Activated T-cell treated with anti-CD3 and anti-CD28 coated beads, Interleukin-2, amount 50 U/mL, for 72 hours (primary cell): ENCODE measurements at places on chromosomes 7 and 10. TPM values are rescaled to one million over a fixed set of nuclear protein-coding genes. Genes with fewer than 3 reads are reported as not detected.
A peak's percentile ranks its signal among the peaks of the same experiment; 100 is the strongest.

- DNase-seq, result no peak
These were observed 10.8 kb downstream of the SEPHS1 start for GRCh38 chr10:13337128-13337826.

GRCh38 chr7:1426474-1426873 is 32.8 kb downstream of the MICALL2 start:
- DNase-seq, result no peak

OPALIN gene
- not detected for total RNA-seq

GRCh38 chr7:27501001-27501400 is 161.7 kb downstream of the HIBADH start:
- no peak for DNase-seq

- no peak for DNase-seq
These were observed 6.2 kb upstream of the TSPAN15 start for GRCh38 chr10:69445041-69445440.

DNA sequence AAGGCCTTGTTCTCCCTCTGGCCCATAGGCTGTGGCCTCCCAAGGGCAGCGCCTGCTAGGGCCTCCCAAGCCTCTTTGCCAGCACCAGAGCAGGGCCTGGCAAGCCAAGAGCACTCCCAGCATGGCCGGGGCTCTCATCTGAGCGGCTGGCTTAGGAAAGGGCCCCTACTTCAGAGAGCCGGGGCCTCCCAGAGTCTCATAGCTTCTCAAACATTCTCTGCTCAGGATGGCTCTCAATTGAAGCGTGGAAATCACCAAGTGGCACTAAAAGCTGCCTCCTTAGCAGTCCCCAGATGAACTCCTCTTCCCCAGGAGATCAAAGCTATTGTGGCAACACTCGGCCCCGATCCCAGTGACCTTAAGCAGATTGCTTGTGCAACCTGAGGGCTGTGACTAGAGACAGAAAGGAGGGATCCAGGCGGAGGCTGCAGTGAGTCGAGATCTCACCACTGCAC is 69.4 kb downstream of the FAM53B start:
- DNase-seq, result no peak

- no peak for DNase-seq
These were observed 103.1 kb downstream of the PAXIP1 start for GRCh38 chr7:154899862-154900261.

SHTN1 gene
- total RNA-seq, result 0.31 TPM

- peak; percentile 1 for DNase-seq
These were observed at the start of gene PRKG1 for GRCh38 chr10:51074238-51075028. PRKG1 (plus strand) TSS chr10:51074487.

MLLT10 gene
- total RNA-seq, result 46.0 TPM

EVX1 gene
- total RNA-seq, result not detected

DNA sequence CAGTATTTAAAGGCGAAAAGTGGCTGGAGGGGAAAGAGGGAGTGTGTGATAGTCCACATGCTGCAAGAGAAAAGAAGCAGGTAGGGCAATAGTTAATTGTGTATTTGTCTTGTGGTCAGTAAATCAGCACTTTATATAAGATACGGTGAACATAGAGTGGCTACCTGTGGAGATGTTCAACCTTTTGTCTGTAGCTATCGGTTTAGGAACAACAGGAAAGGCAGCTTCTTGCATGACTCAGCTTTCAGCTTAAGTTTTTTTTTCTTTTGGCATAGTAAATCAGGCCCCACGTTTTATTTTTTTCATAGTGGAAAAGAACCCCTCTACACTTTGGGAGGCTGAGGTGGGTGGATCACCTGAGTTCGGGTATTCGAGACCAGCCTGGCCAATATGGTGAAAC is 14.2 kb upstream of the MTPN start:
- no peak for DNase-seq

INTS1 gene
- 57.0 TPM for total RNA-seq

DNA sequence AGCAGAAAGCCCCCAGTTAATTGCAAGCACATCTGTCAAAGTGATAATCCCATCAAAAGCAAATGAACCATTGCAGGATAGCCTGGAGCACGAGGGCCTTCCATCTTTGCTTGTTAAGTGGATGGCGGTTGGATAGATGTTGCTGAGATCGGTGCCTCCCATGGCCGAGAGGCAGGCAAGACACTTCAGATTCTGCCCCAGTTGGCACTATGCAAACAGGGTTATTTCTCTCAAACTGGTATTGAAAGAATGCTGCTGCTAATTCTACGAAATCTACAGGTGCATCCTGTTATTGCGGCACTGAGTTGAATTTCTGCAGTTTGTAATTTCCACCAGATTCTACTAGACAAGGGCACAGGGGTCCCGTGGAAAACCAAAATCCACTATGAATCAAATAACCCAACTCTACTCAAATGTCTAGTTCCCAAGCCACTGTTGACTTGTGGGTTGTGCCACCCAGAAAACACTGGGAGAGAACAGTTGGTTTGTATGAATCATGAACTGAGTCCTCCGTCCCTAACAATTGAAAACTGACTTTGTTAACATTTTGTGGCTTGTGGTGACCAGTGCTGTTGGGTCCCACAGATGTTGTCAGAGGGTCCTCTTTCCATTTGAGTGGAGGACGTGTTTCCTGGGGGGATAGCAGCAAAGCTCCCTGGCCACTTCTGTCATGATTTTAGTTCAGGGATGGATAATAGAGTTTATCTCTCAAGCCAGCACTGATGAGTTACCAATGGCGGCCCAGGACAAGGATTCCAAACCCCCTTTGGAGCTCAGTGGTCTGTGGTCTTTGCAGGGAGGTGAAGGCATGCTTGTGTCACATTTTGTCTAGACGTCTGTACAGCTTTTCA is 7.1 kb upstream of the IL2RA start:
- DNase-seq, result peak; percentile 50

DNA sequence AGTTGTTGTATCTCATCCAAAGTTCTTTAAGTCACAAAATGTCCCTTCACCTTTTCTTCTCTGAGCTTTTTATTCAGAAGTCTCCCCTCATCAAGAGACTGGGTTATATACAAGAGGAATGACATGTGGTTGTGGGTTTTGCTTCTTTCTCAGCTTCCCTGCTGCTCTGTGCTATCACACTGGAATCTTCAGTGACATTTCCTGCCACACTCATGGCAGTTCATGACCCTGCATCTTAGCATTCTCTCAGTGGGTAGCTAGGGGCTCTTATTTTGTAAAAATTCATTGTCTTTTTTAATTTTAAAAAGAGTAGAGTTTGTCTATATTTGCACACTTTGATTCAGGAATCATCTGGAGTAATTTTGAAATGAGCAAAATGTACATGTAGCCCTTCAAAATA is 236.9 kb upstream of the TMEM229A start:
- DNase-seq, result no peak

DNA sequence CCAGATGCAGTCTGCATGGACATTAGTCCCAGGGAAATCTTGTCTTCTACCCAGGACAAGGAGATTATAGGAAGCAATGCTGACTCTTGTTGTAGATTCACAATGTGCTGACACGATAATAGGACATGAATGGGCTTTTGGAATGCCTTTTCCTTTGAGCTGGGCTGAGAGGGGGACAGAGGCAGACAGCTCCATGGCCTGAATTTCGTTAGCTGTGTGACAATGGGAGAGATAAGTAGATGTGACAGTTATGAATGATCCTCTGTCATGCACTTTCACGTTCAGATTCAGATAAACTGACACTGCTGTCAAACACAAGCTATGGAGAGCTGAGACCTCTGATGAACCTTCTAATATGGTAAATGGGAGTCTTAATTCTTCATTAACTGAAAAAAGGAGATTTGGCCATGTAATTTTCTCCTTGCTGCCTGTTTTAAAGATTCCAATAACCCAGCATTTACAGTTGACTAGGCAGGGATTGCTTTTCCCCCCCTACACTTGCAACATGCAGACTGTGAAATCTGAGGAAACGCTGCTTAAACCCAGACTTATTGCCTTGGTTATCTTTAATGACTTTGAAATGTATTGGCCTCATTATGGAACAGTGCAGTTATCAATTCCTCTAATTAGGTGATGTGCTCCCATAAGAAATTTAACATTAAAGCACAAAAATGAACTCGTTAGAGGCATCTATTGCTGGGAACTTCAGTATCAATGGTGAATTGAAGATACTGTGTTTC is 669.3 kb downstream of the AUTS2 start:
- DNase-seq, result no peak

ANXA8L1 gene
- total RNA-seq, result 0.51 TPM

DNA sequence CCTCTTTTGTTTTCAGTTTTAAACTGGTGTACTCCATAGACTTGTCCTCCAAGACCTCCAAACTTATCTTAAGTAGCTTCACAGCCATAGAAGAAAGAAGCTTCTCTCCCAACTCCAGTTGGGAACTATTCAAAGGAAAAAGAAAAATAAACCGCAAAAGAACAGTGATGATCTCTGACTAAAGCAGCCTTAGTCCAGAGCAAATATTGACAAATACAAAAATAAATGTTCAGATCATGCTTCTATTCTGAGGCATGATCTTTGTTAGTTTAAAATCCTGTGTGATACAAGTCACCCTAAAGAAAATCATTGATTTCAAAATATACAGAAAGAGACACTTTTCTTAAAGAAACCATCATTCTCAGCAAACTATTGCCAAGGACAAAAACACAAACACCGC is 373.0 kb upstream of the SMIM30 start:
- DNase-seq, result no peak

SPDYE1 gene
- not detected for total RNA-seq

LBX1 gene
- total RNA-seq, result not detected

GRCh38 chr7:33040803-33041516 is 21.6 kb downstream of the NT5C3A start:
- DNase-seq, result peak; percentile 65

- DNase-seq, result no peak
These were observed 309.2 kb downstream of the GFRA1 start for GRCh38 chr10:115963848-115964247.

DNA sequence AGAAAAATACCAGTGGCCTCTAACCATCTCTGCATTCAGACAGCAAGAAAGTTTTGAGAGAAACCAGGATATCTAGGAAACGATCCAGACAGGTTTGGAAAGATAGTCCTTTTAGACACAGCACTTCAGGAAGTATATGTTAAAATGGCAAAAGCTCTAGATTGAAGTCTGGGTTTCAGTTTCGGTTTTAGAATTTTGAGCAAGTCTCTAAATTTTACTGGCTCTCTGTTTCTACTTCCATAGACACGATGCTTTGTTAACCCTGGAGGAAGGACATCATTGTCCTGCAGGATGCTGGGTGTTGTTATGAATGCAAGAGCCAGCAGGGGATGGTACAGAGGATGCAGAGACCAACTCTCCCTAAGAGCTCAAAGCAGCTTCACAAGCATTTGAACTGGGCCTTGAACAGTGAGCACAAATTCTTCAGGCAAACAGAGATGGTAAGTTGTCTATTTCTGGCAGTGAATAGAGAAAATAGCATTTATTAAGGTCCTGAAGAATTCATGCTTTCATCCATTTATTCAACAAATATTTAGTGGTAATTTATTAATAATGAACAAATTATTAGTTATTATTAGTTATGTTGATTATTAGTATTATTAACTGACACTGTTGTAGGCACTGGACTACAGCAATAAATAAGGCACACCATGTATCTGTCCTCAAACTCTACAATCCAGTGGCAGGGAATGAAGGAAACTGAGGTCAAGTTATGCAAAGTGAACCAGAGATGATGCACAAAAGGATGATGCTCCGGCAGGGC is 152.7 kb upstream of the NRP1 start:
- DNase-seq, result no peak

GRCh38 chr7:36367561-36368077 is 22.0 kb upstream of the ANLN start:
- no peak for DNase-seq

- DNase-seq, result no peak
These were observed 105.7 kb downstream of the SNX10 start for GRCh38 chr7:26397332-26397731.

GRCh38 chr7:13800694-13801448 is 188.6 kb downstream of the ETV1 start:
- peak; percentile 14 for DNase-seq

GRCh38 chr10:43387678-43388032 is 16.2 kb downstream of the FXYD4 start:
- DNase-seq, result no peak

DNA sequence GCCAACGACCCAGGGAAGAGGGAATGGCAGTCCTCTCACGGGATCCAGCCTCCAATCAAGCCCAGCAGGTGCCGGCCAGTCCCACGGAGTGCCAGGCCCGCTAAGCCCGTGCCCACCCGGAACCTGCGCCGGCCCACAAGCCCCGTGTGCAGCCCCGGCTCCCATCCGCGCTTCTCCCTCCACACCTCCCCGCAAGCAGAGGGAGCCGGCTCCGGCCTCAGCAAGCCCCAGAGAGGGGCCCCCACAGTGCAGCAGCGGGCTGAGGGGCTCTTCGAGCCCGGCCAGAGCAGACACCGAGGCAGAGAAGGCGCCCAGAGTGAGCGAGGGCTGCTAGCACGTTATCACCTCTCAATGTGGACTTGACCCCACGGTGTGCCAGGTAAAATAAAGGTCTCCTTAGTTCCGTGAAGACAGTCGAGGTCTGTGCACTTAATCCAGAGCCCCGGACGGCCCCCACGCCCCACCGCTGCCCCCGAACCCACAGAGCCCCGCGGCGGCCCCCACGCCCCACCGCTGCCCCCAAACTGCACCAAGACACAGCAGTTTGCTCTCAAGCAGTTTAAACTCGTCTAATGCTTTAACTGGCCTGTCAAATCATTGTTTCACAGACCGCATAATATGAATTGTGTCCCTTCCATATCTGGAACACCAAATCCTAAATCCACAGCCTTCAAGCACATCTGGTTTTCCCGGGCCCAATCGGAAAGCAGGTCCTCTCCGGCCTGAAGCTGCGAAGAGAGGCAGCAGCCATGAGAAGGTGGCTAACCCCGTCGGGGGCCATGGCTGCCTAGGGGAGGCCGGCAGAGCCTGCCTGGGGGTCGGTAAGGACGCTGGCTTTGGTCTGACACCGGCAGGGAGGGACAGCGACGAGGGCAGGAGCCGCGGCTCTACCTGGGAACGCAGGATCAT is 307.8 kb downstream of the PTPRN2 start:
- no peak for DNase-seq

EN2 gene
- not detected for total RNA-seq

DNA sequence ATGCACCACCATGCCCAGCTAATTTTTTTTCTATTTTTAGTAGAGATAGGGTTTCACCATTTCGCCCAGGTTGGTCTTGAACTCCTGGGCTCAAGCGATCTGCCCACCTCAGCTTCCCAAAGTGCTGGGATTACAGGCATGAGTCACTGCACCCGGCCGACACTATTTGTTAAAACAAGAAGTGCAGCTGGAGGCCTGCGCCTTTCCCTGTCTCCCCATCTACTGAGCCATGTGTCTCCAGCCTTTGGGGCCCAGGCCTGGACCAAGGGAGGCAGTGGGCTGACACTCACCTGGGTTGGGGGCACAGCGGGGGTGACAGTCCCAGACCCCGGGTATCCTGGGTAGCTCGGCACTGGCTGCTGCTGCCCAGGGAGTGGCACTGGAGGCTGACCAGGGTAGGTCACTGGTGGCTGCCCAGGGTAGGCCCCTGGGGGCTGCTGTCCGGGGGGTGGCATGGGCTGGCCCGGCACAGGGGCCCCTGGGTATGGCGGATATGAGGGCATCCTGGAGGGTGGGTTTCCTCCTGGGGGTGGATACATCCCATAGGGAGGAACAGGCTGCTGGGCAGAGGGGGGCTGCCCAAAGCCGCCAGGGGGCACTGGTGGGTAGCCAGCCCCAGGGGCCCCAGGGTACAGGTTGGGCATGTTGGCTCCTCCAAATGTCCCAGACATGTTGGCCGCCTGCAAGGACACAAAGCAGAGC is 36.3 kb downstream of the PLAC9 start:
- no peak for DNase-seq
